ENCODE measurements at places on chromosomes 4 and X. TPM values are rescaled to one million over a fixed set of nuclear protein-coding genes. Genes with fewer than 3 reads are reported as not detected.

GRCh38 chr4:27278615-27279375 is 418.2 kb downstream of the STIM2 start:
- H3K27me3 ChIP-seq: no peaks in the 10 kb centered on the region
- H3K36me3 ChIP-seq: no peaks in the 10 kb centered on the region
- no peak overlapping the region for H3K27ac ChIP-seq
- H3K4me1 ChIP-seq: no peaks in the 10 kb centered on the region
- DNase-seq: no peak

GRCh38 chr4:56185901-56186300 is 201.4 kb downstream of the AASDH start:
- no peak overlapping the region for H3K27ac ChIP-seq
- no peak overlapping the region for H3K4me3 ChIP-seq
- peaks cover 18% of the 10 kb centered on the region for H3K4me1 ChIP-seq
- no peak for DNase-seq

GRCh38 chr4:145791988-145792387 is 112.0 kb downstream of the C4orf51 start:
- peaks cover 8% of the 10 kb centered on the region for H3K4me1 ChIP-seq
- DNase-seq: no peak
- no peak overlapping the region for H3K4me3 ChIP-seq

DNA sequence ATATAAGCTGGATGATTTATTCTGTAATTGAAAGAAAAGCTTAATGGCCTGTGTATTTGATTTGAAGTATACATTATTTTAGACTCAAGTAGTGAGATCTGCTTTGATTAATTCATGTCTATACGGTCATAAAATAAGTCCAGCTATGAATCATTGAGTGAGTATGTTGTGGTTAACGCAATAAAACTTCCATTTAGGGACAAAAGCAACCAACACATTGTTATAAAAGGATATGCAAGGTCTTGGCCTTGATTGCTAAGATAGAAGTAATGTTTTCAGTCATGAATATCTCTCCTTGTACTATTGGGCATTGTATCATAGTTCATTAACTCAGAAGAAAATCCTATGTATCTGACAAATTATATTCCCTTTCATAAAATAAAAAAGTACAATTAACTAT is 162.1 kb downstream of the EPHA5 start:
- no peaks in the 10 kb centered on the region for H3K27me3 ChIP-seq
- no peaks in the 10 kb centered on the region for H3K4me1 ChIP-seq
- H3K36me3 ChIP-seq: no peaks in the 10 kb centered on the region
- no peak overlapping the region for H3K4me3 ChIP-seq
- H3K27ac ChIP-seq: no peak overlapping the region

DNA sequence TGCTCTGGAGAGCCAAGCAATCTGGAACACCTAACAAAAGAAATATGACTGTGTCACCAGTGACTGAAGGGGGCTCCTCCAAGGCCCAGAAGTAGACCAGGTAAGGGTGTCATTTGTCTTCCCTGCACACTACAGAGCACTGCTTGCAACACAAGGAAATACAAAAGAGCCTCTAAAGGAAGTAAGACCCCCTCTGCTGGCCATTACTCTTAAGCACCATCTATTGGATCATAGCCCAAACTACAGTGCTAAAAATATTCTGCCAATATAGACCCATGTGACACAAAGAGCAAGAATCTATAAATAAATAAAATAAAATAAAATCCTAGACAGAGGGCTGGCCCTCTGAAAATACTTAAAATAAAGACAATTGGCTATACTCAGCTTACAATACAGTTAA is 528.7 kb downstream of the TMA16 start:
- no peak overlapping the region for H3K4me3 ChIP-seq
- no peaks in the 10 kb centered on the region for H3K27me3 ChIP-seq
- no peaks in the 10 kb centered on the region for H3K4me1 ChIP-seq
- DNase-seq: no peak
- H3K36me3 ChIP-seq: no peaks in the 10 kb centered on the region

DNA sequence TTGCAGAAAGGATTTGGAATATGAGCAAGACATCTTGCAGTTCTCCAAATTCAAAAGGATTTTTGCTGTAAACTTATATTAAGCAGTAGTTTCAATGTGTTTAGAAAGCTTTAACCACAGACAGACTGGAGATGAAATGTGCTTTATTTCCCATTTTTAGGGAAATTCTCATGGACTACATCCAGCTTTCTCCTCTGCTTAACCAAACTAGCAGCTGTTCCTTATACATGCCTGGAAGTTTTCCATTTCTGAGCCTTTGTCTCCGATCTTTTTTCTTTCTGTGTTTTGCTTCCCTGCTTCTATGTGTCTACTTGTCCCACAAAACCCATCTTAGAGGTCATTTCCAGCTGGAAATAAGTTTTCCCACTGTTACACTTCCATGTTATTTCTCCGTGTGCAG is 41.6 kb downstream of the TMA16 start:
- DNase-seq: no peak
- H3K4me3 ChIP-seq: no peak overlapping the region
- peaks cover 12% of the 10 kb centered on the region for H3K36me3 ChIP-seq
- no peaks in the 10 kb centered on the region for H3K27me3 ChIP-seq
- H3K4me1 ChIP-seq: no peaks in the 10 kb centered on the region

DNA sequence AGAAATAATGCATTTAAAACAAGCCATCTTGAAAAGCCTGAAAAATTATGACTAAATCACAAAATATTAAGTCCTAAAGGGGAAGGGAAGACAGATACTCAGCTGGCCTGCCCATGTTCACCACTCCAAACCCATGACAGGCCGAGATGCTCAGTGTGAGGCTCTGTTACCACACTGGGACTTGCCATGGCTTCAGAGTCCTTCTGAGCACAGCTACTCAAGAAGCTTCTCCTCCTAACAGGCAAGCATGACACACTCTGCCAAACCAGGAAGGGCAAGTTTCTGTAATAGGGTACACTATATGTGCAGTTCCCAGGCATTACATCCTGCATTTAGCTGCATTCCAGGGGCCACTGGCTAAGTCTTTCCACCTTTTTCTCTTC is 34.0 kb upstream of the CYBB start:
- H3K36me3 ChIP-seq: no peaks in the 10 kb centered on the region
- no peak for DNase-seq
- peaks cover 21% of the 10 kb centered on the region for H3K27me3 ChIP-seq
- H3K4me1 ChIP-seq: peaks cover 19% of the 10 kb centered on the region
- no peak overlapping the region for H3K4me3 ChIP-seq

GRCh38 chrX:115564243-115564642 is 3.3 kb downstream of the PLS3 start:
- H3K27ac ChIP-seq: no peak overlapping the region
- no peak overlapping the region for H3K4me3 ChIP-seq
- no peak for DNase-seq
- H3K4me1 ChIP-seq: no peaks in the 10 kb centered on the region

DNA sequence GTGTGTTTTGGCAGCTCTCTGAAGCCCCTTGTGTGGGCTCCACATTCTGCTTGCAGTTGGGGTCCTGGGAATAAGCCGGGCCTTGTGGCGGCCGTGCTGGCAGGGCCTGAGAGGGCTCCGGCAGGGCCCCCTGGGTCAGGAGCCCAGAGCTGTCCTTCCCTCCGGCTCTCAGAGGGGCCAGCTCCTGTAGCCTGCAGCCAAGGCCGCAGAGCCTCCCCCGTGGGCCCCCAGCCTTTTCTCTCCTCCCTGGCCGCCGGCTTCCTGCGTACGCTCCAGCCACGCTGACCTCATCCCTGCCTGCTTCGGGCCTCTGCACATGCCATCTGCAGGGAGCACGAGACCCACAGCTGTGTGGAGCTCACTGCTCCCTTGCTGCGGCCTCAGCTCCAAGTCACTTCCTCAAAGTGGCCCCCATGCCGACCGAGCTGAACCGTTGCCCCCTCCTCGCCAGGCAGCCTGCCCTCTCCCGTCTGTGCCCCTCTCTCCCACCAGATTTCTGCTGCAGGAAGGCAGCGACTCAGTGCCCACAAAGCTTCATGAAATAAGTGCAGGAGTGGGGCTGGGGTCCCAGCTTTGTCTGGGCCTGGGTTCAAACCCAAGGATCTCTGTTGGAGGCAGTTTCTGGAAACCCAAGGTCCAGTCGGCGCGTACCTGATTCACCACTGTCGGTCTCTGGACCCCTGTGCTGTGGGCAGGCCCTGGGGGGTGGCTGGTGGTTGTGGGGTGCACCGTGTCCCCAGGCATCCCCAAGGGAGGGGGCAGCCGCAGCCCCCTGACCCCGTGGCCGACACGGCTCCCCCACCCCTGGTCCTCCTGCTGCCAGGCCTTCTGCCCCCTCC is 57.1 kb upstream of the NKX1-1 start:
- H3K36me3 ChIP-seq: no peaks in the 10 kb centered on the region
- H3K27ac ChIP-seq: no peak overlapping the region
- H3K4me3 ChIP-seq: no peak overlapping the region

GRCh38 chr4:26031704-26032103 is 117.7 kb downstream of the SMIM20 start:
- H3K27ac ChIP-seq: peak overlapping the region; percentile 50
- no peak overlapping the region for H3K4me3 ChIP-seq
- no peak for DNase-seq
- H3K4me1 ChIP-seq: peaks cover 41% of the 10 kb centered on the region
- H3K27me3 ChIP-seq: no peaks in the 10 kb centered on the region
- peaks cover 5% of the 10 kb centered on the region for H3K36me3 ChIP-seq

GRCh38 chr4:82758701-82759685 is 39.6 kb downstream of the SCD5 start:
- H3K27ac ChIP-seq: no peak overlapping the region
- no peak overlapping the region for H3K4me3 ChIP-seq
- H3K36me3 ChIP-seq: no peaks in the 10 kb centered on the region
- H3K4me1 ChIP-seq: no peaks in the 10 kb centered on the region
- no peaks in the 10 kb centered on the region for H3K27me3 ChIP-seq

DNA sequence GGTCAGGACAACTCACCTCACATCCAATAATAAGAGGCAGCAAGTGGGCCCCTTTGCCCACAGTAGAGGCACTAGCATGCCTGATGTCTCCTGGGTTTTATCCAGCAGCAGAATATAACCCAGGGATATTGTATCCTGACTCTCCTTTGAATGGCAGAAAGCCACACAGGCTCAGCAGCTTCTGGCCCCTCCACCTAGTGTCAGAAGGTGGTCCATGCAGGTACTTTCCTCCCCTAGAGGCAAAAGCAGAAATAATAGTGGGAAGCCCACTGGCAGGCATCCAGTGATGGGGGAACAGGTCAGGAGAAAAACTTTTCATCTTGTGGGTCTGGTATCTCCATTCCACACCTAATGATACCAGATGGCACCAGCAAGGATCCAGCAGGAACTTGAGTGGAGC is 75.5 kb upstream of the IRS4 start:
- H3K4me3 ChIP-seq: no peak overlapping the region
- no peaks in the 10 kb centered on the region for H3K4me1 ChIP-seq
- H3K36me3 ChIP-seq: no peaks in the 10 kb centered on the region

DNA sequence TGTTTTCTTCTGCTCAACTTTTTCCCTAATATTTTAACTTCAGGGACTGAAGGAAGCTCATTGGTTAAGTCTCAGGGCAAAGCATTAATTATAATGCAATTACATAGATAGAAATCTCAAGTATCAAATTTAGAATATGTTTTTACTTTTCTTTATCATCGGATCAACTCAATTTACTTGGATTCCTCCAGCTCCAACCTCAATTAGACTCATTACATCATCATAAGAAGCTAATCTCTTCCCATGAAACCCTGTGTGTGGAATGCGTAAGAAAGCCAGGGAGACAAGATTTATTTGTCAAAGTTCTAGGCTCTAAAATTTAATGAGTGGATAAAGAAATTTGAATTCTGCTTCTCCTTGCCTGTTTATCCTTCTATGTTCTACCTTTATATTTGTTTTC is 918.4 kb downstream of the ADGRL3 start:
- no peaks in the 10 kb centered on the region for H3K36me3 ChIP-seq
- H3K4me3 ChIP-seq: no peak overlapping the region
- H3K27me3 ChIP-seq: no peaks in the 10 kb centered on the region
- H3K4me1 ChIP-seq: no peaks in the 10 kb centered on the region
- DNase-seq: no peak

- H3K27ac ChIP-seq: no peak overlapping the region
- peaks cover 19% of the 10 kb centered on the region for H3K27me3 ChIP-seq
- peaks cover 2% of the 10 kb centered on the region for H3K36me3 ChIP-seq
- DNase-seq: no peak
- no peak overlapping the region for H3K4me3 ChIP-seq
Measured at GRCh38 chr4:36301127-36301526, 19.7 kb downstream of the DTHD1 start.

- H3K4me3 ChIP-seq: no peak overlapping the region
- no peak for DNase-seq
- H3K4me1 ChIP-seq: no peaks in the 10 kb centered on the region
Measured at GRCh38 chr4:169098532-169098931, 88.5 kb upstream of the CBR4 start.

DNA sequence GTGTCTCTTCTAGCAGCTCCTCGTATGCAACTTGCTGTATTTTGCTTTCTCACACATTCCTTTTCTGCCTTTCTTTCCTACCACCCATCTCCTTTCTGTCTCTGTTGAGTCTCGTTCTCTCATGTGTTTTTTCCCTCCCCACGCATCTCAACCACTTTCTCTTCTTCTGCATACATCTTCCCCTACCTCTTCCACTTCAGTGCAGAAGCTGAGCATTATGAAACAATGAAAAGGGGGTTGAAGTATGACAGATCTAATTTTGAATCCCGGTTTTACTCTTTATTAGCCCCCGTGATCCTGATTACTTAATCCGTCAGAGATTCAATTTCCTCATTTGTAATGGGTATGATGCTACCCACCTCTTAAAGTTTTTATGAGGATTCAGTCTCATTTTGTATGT is 7.3 kb downstream of the FAM241A start:
- H3K36me3 ChIP-seq: peaks cover 17% of the 10 kb centered on the region
- H3K27ac ChIP-seq: peak overlapping the region; percentile 83

- no peak overlapping the region for H3K27ac ChIP-seq
- H3K4me1 ChIP-seq: no peaks in the 10 kb centered on the region
- H3K36me3 ChIP-seq: no peaks in the 10 kb centered on the region
- H3K4me3 ChIP-seq: no peak overlapping the region
Measured at GRCh38 chrX:148681605-148682004, 181.2 kb downstream of the AFF2 start.

DNA sequence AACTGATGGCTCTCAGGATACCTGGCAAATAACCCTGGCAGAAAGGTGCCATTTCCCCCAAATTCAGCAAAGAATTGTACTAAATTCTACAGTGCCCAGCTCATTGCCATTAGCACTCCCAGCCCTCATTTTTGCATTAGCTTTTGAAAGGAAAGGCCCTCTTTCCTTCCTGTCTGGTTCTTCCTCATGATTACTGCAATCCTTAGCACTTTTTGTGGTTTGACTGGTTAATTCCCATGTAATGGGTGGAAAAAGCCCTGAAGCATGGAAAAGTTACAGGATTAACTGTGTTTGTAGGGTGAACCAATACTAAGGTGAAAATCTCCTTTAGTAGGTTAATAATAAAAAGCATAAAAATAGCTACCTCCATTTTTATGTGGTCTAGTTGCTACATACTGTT is 139.5 kb downstream of the NPNT start:
- no peaks in the 10 kb centered on the region for H3K36me3 ChIP-seq
- no peaks in the 10 kb centered on the region for H3K4me1 ChIP-seq
- H3K4me3 ChIP-seq: no peak overlapping the region

ADGRG4 gene
- total RNA-seq: not detected

ZMAT1 gene
- 1.7 TPM for total RNA-seq

ALB gene
- not detected for total RNA-seq

SGMS2 gene
- 1.0 TPM for total RNA-seq

LGI2 gene
- total RNA-seq: not detected

ZNF141 gene
- total RNA-seq: 27.5 TPM

All from activated T-helper 2 cell treated with anti-CD3 and anti-CD28 coated beads, Interferon-gamma antibody, Interleukin-2, Interleukin-4, amounts not matched to agents 10 μg/mL and 5 μg/mL and 100 μg/mL, durations not matched to agents 14 hours and 24 hours and 36 hours (primary cell).